A549 treated with ZK216348 at 1 μM for 4 hours (cell line): ENCODE measurements at places on chromosomes 2 and 18. TPM values are rescaled to one million over a fixed set of nuclear protein-coding genes. Genes with fewer than 3 reads are reported as not detected.

Gene TBR1
- total RNA-seq: not detected in 5 replicates

Gene DSEL
- total RNA-seq: 0.25 to 0.52 TPM (median 0.40 TPM) in 5 replicates

Gene AQP12B
- not detected in 5 replicates for total RNA-seq

Gene POTEC
- not detected in 5 replicates for total RNA-seq
